Activated CD4-positive, alpha-beta T cell treated with anti-CD3 and anti-CD28 coated beads, Interleukin-2, amount 10 ng/mL, durations not matched to agents 24 days and 14 days (primary cell): ENCODE measurements at places on chromosomes 7 and 10. TPM values are rescaled to one million over a fixed set of nuclear protein-coding genes. Genes with fewer than 3 reads are reported as not detected.

Gene OPN1SW
- not detected in 2 replicates for total RNA-seq

Gene CPN1
- total RNA-seq = not detected in 2 replicates

Gene CALHM2
- total RNA-seq = 14.0 and 17.5 TPM in 2 replicates

Gene ARMC3
- total RNA-seq = not detected in 2 replicates

- H3K27ac ChIP-seq = peak overlapping the region; percentile 91
- H3K36me3 ChIP-seq = peaks cover 7% of the 10 kb centered on the region
- peaks cover 25% of the 10 kb centered on the region for H3K4me1 ChIP-seq
These were observed 21.6 kb upstream of the TSPAN33 start for GRCh38 chr7:129122751-129123509.

GRCh38 chr10:133400624-133401424 lies 6.9 kb downstream of the MTG1 start:
- peak overlapping the region; percentile 68 for H3K27ac ChIP-seq
- peaks cover 31% of the 10 kb centered on the region for H3K4me1 ChIP-seq
- DNase-seq = peak; percentile 78
- H3K4me3 ChIP-seq = peak overlapping the region; percentile 65
- no peaks in the 10 kb centered on the region for H3K27me3 ChIP-seq

DNA sequence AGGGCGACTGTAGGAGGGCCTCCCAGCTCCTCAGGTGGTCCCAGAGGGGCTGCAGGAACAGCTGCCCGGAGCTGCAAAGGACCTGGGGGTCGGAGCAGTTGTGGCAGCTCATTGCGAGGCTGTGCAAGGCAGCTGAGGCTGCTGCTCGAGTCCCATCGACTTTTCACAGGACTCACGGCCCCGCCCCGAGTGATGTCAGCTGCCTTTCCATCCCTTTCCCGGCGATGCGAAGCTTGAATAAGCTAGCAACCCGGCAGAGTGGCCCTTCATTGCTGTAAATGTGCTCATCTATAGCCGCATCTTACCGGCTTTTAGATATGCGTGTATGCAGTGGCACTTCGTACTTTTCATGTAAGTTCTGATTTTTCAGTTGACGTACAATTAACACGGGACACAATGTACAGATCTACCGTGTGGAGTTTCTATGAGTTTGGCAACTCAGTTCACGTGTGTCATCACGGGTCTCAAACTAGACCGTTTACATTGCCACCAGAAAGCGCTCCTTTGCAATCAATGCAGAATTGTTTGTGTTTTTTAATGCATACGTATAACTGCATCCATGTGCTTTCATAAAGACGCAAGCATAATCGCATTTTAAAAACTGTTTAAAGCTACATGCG lies at the start of gene CH25H:
Gene CH25H (minus strand): TSS at position 137 of the 620 bp plus-strand sequence. CDS start 25 bp downstream, at position 112.
- H3K36me3 ChIP-seq = no peaks in the 10 kb centered on the region
- DNase-seq = peak; percentile 80
- H3K27ac ChIP-seq = peak within 1 kb of the TSS; percentile 71
- H3K4me3 ChIP-seq = peak within 1 kb of the TSS; percentile 87
- H3K27me3 ChIP-seq = peaks cover 35% of the 10 kb centered on the region
- peaks cover 17% of the 10 kb centered on the region for H3K4me1 ChIP-seq

DNA sequence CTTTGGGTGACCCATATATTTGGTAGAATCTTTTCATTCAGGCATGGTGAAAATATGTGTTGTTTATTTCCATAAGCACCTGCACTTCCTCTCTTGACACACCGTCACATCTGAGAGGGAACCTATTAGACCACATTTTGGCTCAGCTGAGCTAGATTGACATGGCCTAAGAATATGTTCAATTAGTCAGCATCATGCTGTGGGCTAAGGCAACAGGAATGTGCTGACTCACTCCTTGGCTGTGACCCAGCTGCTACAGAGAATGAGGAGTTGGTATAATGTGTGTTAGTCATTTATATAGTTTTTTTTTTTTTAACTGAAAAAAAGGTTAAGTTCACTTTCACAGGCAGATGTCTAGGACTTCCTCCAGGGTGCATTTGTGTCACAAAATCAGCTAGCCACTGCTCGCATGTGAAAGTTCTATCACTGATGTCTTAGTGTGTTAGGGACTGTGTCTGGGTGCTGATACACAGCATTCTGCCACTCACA lies 180.6 kb downstream of the SEMA3E start:
- no peak overlapping the region for H3K27ac ChIP-seq
- H3K4me1 ChIP-seq = no peaks in the 10 kb centered on the region
- no peaks in the 10 kb centered on the region for H3K36me3 ChIP-seq
- no peak for DNase-seq
- H3K4me3 ChIP-seq = no peak overlapping the region
- H3K27me3 ChIP-seq = no peaks in the 10 kb centered on the region

GRCh38 chr7:27351786-27352185 lies 109.2 kb downstream of the EVX1 start:
- DNase-seq = no peak
- no peaks in the 10 kb centered on the region for H3K4me1 ChIP-seq
- H3K36me3 ChIP-seq = no peaks in the 10 kb centered on the region
- H3K27me3 ChIP-seq = peaks cover 5% of the 10 kb centered on the region
